ENCODE measurements at places on chromosomes 6 and 20. TPM values are rescaled to one million over a fixed set of nuclear protein-coding genes. Genes with fewer than 3 reads are reported as not detected.

The HCRTR2 gene
- total RNA-seq = 14.3 TPM

- DNase-seq = no peak
These were observed 593 bp upstream of the COL9A3 start for GRCh38 chr20:62816031-62816883.

- no peak for DNase-seq
These were observed 610.3 kb downstream of the RNF144B start for GRCh38 chr6:18997375-18997826.

The C6orf58 gene
- total RNA-seq = 1.4 TPM

DNA sequence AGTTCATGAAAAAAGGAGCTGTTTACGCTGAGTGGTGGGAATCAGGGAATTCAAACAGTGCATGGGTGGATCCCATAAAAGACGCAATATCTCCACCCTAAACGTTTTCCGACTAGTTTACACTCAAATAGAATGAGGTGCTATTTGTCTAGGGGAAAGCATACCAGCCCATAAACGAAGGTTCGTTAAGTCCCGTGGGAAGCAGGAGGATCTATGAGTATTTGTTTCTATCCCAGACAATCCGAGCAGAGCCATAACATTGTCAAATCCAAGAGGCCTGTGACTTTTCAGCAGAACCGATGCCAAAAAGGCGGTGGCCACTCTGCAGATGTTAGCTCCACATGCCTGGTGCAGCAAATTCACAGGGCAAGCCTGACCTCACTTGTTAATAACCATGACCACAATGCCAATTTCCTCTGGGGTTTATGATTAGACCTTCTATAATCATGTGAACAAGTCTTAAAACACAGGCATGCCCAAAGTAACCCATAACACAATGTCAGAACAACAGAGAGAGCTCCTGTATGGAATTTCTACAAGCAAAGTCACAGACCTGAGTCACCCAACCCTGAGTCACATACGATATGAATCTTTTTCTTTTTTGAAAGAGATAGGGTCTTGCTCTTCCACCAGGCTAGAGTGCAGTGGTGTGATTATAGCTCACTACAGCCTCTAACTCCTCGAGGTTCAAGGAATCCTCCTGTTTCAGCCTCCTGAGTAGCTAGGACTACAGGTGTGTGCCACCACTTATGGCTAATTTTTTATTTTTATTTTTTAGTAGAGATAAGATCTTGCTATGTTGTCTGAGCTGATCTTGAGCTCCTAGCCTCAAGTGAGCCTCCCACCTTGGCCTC, 123.3 kb downstream of the KIF13A start:
- DNase-seq = no peak

The BPI gene
- not detected for total RNA-seq
